ENCODE measurements at places on chromosomes 5 and 9. TPM values are rescaled to one million over a fixed set of nuclear protein-coding genes. Genes with fewer than 3 reads are reported as not detected.

The LEAP2 gene
- 6.6 TPM for polyA plus RNA-seq

The SLC6A3 gene
- polyA plus RNA-seq, result 0.45 TPM

The NUTM2G gene
- 0.57 TPM for polyA plus RNA-seq

The SAXO1 gene
- 0.09 TPM for polyA plus RNA-seq

The ANKRD20A1 gene
- 5.7 TPM for polyA plus RNA-seq
